Mammary epithelial cell (primary cell): ENCODE measurements at places on chromosomes 13 and 19. TPM values are rescaled to one million over a fixed set of nuclear protein-coding genes. Genes with fewer than 3 reads are reported as not detected.

ZNF229 gene
- 16.8 TPM for total RNA-seq

FPR1 gene
- total RNA-seq = 0.31 TPM in 1 of 2 replicates, not detected in the other

PNMA8C gene
- 2.3 TPM for total RNA-seq

GPX4 gene
- 216 and 247 TPM in 2 replicates for total RNA-seq

TRAPPC2B gene
- total RNA-seq = 4.9 and 5.5 TPM in 2 replicates

RETN gene
- not detected in 2 replicates for total RNA-seq

MBD3L3 gene
- total RNA-seq = not detected in 2 replicates

SH2D3A gene
- total RNA-seq = 59.0 TPM

DNA sequence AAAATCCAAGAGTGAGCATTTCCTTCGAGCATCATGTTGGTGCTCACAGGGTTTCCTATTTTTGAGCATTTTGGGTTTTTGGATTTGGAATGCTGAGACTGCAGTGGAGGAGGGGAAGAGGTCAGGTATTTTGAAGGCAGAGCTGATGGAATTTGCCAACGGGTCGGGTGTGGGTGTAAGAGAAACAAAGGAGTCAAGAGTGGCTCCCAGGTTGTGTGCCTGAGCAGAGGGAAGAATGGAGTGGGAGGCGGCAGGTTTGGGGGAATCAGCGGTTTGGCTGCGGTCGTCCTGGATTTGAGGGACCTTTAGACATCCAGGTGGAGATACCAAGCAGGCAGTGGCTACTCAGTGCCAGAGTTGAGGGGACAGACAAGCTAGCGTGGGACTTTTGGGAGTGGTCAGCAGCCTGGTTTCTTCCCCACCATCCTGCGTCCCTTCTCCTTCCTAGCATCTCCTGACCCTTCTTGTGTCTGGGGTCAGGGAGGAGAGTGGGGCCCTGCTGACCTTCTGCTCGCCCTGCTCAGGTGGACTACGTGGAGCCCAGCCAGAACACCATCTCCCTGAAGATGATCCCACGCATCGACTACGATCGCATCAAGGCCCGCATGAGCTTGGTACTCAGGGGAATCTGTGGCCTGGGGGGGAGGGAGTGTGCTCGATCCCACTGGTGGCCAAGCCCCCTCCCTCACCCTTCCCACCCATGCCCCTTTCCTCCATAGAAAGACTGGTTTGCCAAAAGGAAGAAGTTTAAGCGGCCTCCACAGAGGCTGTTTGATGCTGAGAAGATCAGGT, 14.5 kb upstream of the TIMM50 start:
- DNase-seq = no peak

- DNase-seq = no peak
Observed at GRCh38 chr13:110197026-110197425, 109.9 kb downstream of the COL4A1 start.

GRCh38 chr19:3028305-3029064, 595 bp downstream of the TLE2 start:
- no peak for DNase-seq

DNA sequence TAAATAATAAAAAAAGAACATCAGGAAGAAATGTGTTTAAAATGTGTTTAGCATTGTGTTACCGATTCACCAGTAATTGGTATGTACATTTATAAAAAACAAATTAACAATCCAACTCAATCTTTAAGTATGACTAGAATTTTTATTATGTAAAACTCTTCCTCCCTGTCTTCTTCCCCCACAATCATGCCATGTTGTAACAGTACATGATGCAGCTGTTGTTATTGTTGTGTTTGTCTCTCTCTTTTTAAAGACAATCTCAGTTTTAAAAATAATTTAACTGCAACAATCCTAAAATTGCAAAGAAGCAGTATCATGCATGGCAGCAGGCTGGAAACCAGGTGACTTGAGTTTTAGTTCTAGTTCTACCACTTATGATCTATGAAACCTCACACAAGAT, 180.2 kb downstream of the RGCC start:
- DNase-seq = no peak

GRCh38 chr19:50780753-50781435, 9.3 kb upstream of the ACP4 start:
- no peak for DNase-seq

DNA sequence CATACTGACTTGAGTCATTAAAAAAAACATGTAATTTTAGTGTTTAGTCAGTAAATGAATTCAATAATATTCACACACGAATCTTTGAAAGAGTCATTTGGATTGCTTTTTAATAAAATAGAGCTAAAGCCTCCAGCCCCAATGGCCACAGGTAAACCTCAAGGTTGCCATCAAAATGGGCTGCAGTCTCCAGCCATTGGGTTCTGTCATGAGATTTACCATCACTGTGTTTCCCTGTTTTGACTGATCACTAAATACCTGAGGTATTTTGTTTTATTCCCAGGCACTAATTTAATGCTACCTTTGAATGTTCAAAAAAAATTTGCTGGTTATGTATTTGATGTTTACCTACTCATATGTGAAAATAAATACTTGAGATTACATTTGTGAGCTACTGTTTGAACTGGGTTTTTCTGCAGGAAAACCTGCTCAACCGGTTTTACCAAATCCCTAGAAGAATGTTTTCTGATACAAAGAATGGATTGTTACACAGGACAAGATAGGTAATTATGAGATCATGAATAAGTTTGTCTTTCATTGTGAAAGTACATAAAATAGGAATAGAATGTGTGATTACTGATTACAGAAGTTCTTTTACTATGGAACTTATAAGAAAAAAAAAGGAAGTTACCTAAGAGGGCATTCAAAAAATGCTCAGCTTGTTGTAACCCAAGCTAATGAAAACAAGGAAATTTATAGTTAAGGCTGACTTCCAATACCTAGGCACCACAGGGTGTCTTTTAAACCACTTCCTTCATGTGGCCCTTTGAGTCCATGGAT, 391.3 kb downstream of the EFNB2 start:
- peak; percentile 87 for DNase-seq

- no peak for DNase-seq
Observed at GRCh38 chr13:65929436-65929835, 1300.7 kb downstream of the PCDH9 start.

DNA sequence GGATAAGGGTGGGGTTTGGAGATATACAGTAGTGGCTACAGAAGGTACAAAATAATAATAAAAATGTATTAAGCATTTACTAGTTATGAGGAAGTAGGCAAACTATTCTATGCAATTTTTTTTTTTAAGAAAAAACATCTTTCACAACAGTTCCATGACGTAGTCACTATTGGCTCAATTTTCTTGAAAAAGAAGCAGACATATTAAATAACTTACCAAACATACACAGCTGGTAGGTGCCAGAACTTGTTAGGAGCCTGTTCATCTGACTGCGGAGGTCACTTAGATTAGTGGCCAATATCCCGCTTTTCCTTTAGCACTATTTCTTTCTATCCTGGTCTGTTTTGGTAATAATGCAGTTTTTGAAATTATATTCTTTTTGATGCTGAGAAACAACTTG, 593.5 kb downstream of the KCTD12 start:
- DNase-seq = no peak

- no peak for DNase-seq
Observed at GRCh38 chr19:7858109-7858770, 15.9 kb downstream of the PRR36 start.

GRCh38 chr19:2239173-2239572, 2.5 kb downstream of the SF3A2 start:
- no peak for DNase-seq

- no peak for DNase-seq
Observed at GRCh38 chr13:110185696-110186095, 121.3 kb downstream of the COL4A1 start.

DNA sequence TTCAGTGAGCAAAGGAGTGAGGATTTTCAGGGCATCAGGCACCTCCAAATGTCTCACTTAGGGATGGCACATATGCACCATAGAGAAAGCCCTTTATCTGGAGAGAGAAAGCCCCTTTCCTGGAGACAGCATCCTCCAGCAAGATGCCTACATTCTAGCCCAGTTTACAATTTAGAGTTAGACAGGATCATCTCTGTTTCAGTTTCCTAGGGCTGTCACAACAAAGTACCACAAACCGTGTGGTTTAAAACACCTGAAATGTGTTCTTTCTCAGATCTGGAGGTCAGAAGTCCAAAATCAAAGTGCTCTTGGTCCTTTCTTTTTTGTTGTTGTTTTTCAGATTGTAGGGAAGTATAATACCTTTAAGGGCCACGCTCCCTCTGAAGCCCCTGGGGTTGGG, 61.8 kb downstream of the MBNL2 start:
- DNase-seq = no peak

DNA sequence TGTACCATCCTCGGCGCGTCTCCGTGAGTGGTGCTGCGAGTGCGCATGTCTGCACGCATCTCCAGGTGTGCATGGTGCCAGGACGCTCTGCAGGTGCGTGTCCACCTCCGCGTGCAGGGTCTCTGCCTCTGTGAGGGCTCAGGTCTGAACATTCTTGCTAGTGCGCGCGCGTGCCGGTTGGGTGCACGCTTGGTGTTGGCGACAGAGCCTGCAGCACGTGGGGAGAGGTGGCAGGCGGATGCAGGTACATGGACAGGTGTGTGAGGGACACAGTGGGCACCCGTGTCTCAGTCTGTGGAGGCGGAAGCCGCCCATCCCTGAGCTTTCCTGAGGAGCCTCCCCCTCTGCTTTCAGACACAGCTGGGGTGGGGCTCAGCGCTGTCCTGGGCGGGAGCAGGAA, 4.9 kb upstream of the OR10H2 start:
- no peak for DNase-seq

DNA sequence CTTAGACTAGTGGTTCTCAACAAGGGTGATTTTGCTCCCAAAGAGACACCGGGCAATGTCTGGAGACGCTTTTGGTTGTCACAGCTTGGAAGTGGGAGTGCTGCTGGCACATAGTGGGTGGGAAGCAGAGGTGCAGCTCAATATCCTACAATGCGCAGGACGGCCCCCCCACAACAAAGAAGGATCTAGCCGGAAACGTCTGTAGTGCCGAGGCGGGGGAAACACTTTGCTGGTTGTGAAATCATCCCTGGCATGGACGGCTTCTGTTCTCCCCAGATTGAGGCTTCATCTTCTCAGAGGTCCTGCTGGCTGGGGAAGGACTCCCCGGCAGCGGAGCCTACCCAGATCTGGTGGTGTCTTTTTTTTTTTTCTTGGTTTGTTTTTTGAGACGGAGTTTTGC, 13.4 kb upstream of the SYT5 start:
- no peak for DNase-seq

GRCh38 chr13:51902776-51903175, 41.0 kb downstream of the CCDC70 start:
- DNase-seq = no peak

- no peak for DNase-seq
Observed at GRCh38 chr13:47046706-47047105, 149.9 kb upstream of the HTR2A start.

DNA sequence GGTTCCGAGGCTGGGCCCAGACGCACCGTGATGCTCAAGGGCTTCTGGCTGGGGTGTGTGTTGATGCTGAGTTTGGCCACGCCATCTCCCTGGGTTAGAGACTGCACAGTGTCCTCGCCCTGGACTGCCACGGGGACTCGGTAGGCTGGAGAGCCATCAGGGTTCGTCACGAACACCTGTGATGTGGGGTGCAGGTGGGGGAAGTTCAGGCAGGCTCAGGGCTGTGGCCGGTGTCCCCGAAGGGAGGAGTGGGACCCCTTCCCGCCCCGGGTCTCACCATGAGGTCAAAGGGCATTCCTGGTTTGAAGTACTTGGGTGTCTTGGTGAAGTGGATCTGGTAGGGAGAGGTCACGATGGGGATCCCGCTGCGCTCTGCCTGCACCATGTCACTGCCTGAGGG, 8.2 kb downstream of the C3 start:
- no peak for DNase-seq

DNA sequence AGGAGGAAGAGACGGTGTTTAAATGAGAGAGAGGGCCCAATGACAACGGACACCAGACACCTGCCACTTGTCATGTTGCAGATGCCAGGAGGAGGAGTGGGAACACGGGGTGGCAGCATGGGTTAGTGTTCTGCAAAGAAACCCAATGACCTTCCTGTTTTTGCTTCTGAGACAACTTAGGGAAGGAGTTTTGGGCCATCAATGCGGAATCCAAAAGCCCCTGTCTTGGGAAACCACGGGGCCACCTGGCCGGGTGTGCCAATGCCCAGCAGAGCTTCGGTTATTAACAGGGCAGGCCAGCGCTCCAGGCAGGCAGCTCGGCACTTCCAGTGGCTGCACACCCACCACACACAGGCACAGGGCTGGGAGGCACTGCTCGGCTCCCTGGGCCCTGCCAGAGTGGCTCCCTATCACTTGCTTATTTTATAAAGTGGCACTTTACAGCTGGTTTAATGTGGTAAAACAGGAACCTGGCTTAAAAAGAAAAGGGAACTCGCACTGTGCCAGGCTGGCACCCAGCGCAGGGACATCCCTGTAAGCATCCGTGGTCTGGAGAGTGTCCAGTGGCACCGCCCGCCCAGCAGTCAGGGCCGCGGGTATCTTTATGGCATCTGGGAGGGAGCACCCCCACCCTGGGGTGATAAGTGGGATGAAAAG, 19.1 kb downstream of the ELL start:
- no peak for DNase-seq

GRCh38 chr13:71399631-71400215, 467.3 kb downstream of the DACH1 start:
- no peak for DNase-seq

DNA sequence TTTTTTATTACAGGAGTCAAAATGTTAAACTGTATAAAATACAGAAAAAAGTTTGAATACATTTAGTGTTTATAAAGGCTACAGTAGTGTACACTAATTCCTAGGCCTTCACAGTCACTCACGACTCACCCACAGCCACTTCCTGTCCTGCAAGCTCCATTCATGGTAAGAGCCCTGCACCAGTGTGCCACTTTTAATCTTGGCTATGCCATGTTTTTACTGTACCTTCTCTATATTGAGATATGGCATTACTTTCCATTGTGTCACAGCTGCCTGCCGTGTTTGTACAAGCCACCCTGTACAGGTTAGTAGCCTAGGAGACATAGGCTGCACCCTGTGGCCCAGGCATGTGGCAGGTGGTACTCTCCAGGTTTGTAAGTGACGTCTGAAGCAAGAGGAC, 32.1 kb downstream of the C1QTNF9 start:
- DNase-seq = peak; percentile 38

- DNase-seq = no peak
Observed at GRCh38 chr13:113766035-113766800, 7.2 kb downstream of the TMEM255B start.

- DNase-seq = no peak
Observed at GRCh38 chr13:110027470-110028240, 241.3 kb upstream of the IRS2 start.

GRCh38 chr19:3573162-3573857, 566 bp downstream of the HMG20B start:
- no peak for DNase-seq

- no peak for DNase-seq
Observed at GRCh38 chr19:36100476-36100875, 10.5 kb upstream of the OVOL3 start.
